CD8-positive, alpha-beta memory T cell (primary cell): ENCODE measurements at places on chromosomes 12 and 14.

- DNase-seq = no peak
Measured at GRCh38 chr14:97442363-97442762, 645.2 kb downstream of the VRK1 start.

DNA sequence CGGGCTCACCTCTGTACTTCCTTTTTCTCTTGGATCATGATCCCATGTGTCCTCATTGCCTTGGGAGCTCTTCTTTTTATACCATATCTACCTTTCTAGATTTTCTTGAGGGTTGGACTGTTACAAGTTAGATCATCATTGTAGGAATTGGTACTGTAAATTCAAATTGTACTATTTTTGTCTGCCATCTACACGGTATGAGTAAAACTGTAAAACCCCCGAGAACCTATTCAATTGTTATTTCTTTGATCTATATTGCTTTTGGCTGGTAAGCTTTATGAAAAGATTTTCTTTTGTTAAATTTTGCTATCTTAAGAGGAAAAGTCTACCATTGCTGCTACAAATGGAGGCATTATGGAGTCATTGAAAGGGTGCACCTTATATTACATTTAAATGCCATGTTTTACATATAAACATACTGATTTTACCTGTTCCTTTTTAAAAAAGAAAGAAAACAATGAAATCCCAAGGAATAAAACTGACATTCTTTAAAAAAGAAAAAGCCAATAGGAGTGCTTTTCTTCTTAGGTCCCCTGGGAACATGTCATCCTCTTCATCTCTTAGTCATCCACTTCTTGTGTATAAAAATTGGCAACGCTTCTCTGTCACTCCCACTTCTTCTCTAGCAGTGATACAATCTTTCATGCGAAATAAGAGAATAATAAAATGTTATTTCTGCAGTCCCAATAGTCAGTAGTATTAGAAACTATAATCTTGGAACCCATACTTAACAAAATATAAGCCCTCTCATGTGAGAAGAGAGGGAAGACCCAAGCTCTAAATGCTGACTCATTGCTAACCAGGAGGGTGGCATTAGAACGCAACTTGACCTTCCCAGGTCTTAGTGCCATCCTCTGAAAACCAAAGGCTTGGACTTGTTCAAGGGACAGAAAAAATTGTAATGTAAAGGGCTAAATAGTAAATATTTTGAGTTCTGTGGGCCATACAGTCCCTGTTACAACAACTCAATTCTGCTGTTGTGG is 20.4 kb downstream of the RGS6 start:
- no peak for DNase-seq

DNA sequence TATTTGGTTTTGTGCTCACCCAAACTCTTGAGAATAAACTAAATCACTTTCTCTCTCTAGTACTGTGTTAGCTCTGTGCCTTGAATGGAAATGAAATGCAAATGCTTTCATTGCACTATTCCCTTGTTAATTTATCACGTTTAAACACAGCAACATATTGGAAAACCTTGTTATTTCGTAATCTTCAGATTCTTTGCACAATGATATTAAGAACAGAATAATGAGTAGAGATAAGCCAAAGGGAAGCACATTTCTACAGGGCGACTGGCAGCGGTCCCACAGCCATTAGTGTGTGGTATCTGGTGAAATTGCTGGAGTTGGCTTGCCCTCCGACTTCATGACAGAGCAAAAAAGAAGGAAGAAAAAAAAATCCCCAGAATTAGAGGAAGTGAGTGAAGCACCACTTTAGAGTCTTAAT is 166.1 kb upstream of the E2F7 start:
- DNase-seq = no peak

DNA sequence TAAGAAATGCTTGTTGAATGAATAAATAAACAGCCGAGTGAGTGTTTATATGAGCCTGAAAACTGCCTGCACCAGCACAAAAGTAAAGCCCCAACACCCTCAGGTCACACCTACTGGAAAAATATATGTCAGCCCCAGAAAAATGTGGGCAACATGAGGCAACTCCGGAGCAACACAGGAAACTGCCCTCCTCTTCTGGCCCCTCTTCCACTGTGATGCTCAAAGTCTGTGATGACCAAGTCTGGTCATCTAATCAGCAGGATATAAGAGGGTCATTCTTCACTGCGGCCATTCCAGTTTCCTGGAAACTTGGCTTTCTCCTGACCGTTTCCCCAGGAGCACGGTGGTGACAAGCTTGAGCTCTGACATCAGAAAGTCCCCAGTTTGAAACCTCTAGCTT is 159.6 kb upstream of the PZP start:
- DNase-seq = no peak

DNA sequence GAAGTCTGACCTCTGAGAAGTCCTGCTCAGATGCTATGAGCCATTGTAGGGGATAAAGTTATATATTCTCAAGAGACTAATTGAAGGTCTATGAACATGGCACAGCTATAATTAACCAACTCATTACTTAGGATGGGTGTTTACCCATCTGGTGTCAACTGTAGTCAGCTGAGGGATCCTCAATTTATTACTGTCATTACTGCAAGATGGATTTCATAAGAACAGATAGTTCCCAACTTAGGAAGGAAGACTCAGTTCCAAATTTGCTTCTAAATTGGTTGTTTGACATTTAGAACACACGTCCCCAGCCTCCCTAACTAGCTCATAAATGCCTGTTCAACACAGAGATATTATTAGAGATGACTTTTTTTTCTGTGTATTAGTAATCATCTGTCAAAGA is 81.4 kb downstream of the FRMD6 start:
- DNase-seq = no peak

DNA sequence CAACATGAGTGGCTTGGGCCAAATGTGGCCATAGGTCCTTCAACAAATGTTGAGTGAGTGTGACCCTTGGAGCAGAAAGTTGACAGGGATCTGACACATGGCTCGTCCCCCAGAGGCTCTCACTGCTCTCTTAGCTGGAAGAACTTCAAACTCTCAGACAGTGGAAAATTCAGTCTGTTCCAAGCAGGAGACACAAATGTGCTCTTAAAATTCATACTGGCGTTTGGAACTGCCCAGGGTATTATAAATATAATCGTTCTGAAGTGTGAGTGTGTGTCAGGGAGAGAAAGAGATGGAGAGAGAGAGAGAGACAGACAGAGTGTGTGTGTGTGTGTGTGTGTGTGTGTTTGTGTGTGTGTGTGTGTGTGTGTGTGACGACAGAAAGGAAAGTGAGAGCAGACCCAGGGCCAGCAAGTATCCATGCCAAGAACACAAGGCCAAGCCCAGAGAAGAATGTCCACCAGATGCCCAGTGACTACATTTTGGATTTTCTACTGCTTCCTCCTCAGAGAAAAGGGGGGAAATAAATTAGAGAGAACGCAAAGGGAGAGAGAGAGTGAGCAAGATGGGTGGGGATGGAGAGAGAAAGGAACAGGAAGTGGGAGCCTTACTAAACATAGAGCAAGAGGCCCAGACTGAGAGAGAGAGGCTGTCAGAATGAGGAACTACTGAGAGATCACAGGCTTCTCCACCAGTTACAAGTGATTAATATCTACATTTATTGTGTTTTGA is 193.6 kb upstream of the NUDT4 start:
- no peak for DNase-seq

DNA sequence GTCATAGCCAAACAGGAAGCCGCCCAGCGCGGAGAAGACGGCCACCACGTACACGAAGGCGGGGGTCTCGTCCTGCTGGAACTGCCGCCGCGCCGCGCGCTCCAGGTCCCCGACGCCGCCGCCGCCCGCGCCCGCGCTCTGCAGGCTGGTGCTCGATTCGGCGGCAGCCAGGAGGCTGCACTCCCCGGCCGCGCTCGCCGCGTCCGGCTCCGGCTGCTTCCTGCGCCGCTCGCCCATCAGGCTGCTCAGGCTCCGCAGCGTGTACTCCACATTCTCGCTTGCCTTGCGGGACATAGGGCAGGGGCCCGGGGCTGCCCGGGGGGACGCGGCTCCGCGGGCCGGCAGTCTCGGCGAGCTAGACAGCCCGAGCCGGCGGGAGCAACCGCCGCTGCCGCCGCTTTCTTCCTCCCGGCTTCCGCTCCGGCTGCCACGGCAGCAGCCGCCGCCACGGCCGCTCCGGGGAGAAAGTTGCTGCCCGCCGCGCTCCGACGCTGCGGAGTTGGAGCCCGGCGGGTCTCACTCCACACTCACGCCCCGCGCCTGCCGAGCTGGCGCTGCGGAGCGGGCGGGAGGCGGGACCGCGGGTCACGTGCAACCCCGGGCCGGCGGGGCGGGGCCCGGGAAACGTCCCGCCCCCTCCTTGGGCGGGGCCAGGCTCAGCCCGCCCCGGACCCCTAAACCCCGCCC is at the start of gene SLC2A13:
TSS of gene SLC2A13 (minus strand) at position 567 of the 687 bp plus-strand sequence. CDS start at position 294, 273 bp downstream.
- peak; percentile 81 for DNase-seq

DNA sequence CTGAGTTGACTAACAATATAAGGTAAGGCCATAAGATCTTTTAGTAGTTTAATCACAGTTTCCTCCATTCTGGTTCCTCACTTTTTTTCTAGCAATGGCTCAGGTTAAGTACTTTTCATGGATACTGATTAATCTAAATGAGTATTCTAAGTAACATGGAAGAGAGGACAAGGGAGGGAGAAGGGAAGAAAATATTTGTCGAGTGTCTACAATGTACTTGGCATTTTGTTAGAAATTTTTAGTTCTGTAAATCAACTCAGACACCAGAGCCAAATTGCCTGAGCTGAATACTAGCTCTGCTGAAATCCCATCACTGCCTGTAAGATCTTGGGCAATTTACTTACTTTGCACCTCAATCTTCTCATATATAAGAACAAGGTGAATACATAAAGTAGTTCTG is 20.2 kb downstream of the RERG start:
- no peak for DNase-seq

- DNase-seq = no peak
Measured at GRCh38 chr14:23930742-23931141, 22.8 kb upstream of the DHRS4 start.

DNA sequence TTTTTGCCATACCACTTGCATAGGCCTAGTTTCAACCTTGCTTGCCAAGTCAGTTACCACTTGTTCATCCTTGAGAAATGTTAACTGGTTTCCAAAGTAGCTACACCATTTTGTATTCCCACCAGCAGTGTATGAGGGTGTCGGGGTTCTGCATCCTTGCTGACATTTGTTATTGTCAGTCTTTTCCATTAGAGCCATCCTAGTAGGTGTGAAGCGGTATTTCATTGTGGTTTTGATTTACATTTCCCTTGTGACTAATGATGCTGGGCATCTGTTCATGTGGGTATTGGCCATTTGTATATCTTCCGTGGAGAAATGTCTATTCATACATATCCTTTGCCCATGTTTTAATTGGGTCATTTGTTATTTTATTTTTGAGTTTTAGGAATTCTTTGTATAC is 27.6 kb upstream of the GALNT16 start:
- no peak for DNase-seq

- DNase-seq = no peak
Measured at GRCh38 chr12:130508318-130508717, 170.6 kb downstream of the PIWIL1 start.

DNA sequence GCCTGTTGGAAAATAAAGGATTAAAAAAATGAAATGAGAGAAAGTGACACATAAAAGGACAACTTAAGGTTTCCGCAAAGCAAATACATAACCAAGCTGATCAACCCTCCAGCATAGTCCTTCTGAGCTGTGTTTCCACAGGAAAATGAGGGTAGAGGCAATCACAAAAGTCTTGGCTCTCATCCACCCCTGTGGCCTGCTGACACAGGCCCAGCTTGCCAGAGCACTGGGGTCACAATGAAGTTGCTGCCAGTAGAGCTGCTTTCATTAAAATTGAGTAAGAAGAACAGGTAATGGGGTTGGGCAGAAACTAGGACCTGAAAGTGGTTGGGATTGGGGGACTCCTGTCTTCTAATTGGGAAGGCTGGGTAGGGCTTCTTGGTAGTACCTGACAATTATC is 65.9 kb downstream of the RERG start:
- DNase-seq = no peak

- peak; percentile 43 for DNase-seq
Measured at GRCh38 chr12:132773077-132773955, 11.7 kb upstream of the ANKLE2 start.

DNA sequence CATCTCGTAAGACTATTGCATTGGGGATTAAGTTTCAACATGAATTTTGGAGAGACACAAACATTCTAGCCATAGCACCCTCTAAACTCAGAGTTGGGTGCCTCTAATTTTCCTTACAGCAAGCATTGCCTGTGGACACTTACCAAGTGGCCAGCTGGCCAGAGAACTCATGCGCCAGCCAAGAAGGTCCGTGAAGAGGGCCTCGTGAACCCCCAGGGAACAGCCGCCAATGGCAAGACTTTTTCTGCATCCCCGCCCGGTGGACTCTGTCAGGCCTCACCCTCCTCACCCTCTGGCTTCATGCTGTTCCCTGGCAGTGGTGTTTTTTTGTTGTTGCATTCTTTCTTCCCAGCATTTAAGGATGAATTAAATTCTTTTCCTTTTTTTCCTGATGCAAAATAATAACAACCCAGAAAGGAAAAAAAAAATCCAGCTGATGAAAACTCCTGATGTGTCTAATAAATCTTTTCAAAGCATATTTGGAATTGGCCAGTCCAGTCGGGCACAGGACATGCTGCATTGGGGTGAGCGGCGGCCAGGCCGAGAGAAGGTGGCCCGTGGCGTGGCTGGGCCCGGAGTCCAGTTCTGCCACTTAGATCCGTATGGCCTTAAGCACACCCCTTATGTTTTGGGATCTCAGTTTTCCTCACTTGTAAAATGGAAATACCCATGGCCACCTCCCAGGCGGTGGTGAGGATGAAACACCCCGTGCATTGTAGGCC is 191.9 kb upstream of the DIO3 start:
- DNase-seq = no peak

DNA sequence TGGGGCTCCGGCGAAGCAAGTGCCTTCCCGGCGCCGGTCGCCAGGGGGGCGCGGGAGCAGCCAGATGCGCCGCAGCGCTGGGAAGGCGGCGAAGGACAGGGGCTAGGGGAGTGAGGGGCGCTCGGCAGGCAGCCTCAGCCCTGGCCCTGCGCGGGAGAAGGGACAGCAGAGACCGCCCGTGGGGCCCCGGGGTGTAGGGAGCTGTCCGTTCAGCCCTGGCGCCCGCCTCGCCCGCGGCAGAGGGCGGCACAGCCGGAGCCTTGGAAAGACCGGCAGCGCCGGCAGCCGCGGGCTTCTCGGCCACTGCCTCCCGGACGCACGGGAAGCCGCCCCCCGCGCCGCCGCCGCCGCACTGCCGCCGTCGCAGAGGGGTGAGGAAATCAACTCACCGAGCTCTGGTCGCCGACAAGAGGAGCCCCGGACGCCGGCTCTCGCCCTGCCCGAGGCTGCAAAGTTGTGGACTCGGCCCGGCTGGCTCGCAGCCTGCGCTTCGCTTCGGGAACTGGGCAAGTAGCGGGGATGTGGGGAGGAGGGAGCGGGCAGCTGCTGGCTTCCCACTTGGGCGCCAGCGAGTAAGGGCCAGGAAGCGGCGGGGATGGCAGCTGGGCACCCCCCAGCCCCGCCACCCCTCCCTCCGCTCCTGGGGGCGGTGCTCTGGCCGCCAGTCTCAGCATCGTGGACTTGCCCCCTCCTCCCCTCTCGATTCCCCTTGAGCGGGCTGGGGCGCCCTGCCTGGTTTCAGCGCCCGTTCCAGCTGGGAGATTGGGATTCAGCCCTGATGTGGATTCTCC is at the start of gene ZDHHC22:
TSS of gene ZDHHC22 (minus strand) at position 578 of the 791 bp plus-strand sequence. CDS start 2,053 bp downstream, outside the sequence.
- DNase-seq = no peak

GRCh38 chr14:32985866-32986265 is 47.2 kb downstream of the NPAS3 start:
- no peak for DNase-seq

GRCh38 chr14:104201063-104201462 is 62.7 kb downstream of the KIF26A start:
- no peak for DNase-seq
